ENCODE measurements at places on chromosomes 1 and 21.

DNA sequence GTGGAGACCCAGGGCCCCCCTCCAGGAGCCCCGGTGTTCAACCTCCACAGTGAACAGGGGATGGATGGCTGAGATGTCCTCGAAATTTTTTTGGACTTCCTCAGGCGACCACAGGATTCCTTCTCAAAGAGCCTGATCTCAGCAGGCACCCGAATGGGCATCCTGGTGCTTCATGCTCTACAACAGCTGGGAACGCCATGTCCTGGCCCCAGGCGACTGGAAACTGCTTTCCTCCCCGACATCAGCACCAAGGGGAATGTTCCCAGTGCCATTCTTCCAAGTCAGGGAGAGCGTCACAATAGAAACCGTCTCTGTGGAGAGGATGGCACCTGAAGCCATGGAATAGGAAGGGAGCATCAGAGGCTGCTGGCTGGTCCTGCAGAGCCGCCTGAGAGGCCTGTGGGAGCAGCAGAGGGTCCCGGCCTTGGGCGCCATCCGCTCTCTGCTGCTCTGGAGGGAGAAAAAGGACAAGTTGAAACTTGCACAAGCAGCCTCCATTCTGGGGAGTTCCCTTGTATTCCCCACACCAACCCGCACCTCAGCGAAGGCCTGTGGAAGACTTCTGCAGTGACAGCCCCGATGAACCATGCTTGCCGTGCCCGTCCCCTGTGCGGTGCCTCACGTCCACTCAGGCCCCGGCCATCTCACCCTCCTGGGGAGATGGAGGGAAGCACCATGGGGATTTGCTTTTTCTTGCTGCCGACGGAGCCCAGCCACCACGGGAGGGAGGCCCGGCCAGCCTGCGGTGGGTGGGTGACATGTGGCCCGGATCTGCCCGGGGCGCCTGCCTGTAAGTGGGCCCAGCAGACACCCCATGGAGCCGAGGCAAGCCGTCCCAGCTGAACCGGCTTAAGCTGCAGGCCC is 2.3 kb upstream of the ADARB1 start:
- DNase-seq: no peak

DNA sequence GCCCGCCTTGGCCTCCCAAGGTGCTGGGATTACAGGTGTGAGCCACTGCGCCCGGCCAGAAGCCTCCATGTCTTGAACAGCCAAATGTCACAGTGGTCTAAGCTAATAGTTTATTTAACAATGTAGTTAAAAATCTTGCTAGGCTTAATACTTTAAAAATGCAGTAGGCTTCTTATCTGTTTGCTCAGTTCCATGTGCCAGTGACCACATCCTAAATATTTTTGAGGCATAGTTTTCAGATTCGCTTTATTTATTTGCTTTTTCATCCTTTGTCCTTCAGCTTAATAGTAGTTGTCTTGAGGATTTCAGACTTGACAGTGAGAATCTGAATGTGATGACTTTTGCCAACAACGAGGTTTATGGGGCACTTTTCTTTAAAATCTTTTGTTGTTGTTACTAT is 59.9 kb upstream of the PRRX1 start:
- no peak for DNase-seq

DNA sequence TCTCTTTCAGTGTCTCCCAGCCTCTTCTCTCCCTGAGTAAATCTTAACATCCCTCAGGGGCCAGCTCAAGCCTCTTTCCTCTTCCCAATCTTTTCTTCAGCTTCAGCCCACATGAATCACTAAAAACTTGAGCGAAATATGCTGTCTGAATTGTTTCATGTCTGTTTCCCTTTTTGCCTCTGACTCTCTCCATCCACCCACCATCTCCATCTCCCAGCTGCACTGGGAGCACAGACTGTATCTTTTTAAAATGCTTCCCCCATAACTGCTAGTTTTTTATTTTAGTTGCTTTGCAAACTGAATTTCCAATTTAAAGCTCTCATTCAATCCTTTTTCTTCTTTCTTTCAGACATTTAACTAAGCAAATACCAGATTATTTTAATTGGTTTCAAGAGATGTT is 3.0 kb upstream of the AHCTF1 start:
- no peak for DNase-seq

GRCh38 chr1:174964972-174965361 is 34.8 kb upstream of the CACYBP start:
- DNase-seq: no peak

GRCh38 chr1:107474877-107475612 is 334.2 kb downstream of the NTNG1 start:
- no peak for DNase-seq

- DNase-seq: no peak
Measured at GRCh38 chr1:210311726-210312493, 16.8 kb upstream of the HHAT start.

GRCh38 chr1:6888870-6889269 is 103.6 kb downstream of the CAMTA1 start:
- no peak for DNase-seq

GRCh38 chr21:34499116-34499515 is 12.9 kb downstream of the KCNE1 start:
- DNase-seq: no peak

DNA sequence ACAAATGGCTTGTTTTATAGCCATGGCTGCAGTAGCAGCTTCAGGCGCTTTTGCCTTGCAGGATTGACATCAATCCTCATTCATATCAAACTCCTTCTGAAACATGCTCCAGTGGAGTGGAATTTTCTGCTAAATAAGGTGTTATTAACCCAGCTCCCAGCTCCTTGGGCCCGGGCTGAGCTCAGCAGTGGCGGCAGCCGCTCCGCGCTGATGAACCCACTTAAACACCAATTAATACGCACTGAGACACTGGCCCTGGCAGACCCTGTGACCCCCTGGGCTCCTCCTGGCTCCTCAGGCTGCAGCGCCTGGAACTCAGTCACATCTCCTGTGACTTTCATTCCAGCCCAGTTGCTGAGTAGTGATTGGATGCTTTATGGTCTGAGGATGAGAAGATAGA is 137.4 kb upstream of the GRIK3 start:
- DNase-seq: no peak

- DNase-seq: no peak
Measured at GRCh38 chr1:974687-975328, 7.1 kb downstream of the PERM1 start.

GRCh38 chr1:216215169-216215568 is 208.1 kb downstream of the USH2A start:
- no peak for DNase-seq

DNA sequence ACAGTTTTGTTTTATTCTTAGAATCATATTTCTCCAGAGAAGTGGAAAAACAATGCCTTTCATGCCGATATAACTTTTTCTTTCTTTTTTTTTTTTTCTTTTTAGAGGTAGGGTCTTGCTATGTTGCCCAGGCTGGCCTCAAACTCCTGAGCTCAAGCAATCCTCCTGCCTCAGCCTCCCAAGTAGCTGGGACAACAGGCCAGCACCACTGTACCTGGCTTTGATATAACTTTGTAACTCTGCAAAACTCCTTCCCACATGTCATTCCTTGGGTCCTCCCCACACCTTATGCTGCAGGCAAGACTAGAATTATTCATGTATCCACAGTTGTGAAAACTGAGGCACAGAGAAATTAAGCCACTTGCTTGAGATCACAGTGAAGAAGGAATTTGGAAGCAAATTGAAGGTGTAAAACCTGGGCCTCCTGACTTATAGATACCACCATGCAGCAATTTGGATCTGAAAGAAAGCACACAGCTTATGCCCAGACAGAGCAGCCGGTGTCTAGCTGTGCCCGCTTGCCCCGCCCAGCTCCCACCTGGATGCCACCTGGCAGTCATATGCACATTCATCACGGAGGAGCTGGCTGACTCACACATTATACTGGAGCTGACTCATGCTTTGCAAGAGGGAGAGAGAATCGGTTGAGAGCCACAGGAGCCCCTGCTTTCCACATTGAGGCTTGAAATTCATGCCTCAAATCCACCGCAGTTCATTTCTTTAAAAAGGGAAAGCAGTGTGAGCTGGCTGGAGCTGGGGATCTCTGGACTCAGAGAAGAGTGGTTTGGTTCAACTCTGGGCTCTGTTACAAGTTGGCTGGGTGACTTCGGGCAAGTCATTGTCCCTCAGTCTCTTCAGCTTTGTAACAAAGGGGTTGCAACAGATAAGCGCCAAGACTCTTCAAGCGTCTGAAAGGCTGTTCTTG is 8.3 kb upstream of the SLC2A1 start:
- no peak for DNase-seq

GRCh38 chr1:51644533-51645197 is 27.8 kb downstream of the OSBPL9 start:
- no peak for DNase-seq

Measured in amygdala (tissue), 56 donors.